Stimulated activated CD4-positive, alpha-beta T cell treated with anti-CD3 and anti-CD28 coated beads, TNF-alpha, amount 100 ng/mL, for 1 hour (primary cell): ENCODE measurements at places on chromosomes 11 and 22.

GRCh38 chr22:42856865-42857704, at the start of gene ARFGAP3:
Gene ARFGAP3, minus strand, starts transcription at chr22:42857273. Its CDS starts 91 bp downstream, at chr22:42857182.
- peak; percentile 97 for DNase-seq

- DNase-seq, result no peak
Observed at GRCh38 chr11:118374729-118375128, 15.3 kb downstream of the UBE4A start.

- no peak for DNase-seq
Observed at GRCh38 chr11:110955776-110956175, 243.5 kb upstream of the ARHGAP20 start.

DNA sequence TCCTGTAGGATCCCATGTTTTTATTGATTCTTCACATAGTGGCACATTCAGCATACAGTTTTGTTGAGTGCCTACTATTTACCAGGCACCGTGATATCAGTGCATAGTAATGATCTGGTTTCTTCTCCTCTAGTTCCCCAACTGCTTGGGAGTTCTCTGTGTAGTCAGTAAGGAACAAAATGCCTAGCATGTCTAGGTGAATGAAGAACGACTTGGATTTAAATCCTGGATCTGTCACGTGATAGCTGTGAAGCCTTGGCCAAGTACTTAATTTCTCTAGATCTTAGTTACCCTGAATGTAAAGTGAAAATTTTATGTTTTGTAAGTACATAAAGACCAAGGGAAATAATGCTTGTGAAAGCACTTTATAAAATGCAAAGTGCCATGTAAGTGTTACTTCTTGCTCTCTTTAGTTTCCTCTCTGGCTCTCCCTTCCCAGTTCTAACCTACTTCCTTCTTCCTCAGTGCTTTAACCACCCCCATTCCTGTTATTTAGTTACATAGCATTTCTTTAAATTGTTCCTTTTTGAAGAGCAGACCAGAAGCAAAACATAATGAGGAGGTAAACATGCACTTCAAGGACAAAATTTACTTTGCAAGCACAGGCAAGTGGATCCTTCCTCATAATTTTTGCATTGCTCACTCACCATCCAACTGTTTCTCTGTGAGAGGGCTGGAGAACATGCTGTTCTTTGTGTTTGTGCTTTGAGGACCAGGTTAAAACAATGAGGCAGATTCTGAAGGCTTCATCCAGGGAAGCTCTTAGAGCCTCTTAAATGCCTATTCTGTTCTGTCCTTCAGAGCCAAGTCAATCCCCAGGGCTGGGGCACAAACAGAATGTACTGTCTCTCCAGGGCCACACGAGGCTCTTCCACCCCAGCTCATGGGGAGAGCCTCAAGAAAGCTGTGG, 353.9 kb upstream of the TENM4 start:
- no peak for DNase-seq

DNA sequence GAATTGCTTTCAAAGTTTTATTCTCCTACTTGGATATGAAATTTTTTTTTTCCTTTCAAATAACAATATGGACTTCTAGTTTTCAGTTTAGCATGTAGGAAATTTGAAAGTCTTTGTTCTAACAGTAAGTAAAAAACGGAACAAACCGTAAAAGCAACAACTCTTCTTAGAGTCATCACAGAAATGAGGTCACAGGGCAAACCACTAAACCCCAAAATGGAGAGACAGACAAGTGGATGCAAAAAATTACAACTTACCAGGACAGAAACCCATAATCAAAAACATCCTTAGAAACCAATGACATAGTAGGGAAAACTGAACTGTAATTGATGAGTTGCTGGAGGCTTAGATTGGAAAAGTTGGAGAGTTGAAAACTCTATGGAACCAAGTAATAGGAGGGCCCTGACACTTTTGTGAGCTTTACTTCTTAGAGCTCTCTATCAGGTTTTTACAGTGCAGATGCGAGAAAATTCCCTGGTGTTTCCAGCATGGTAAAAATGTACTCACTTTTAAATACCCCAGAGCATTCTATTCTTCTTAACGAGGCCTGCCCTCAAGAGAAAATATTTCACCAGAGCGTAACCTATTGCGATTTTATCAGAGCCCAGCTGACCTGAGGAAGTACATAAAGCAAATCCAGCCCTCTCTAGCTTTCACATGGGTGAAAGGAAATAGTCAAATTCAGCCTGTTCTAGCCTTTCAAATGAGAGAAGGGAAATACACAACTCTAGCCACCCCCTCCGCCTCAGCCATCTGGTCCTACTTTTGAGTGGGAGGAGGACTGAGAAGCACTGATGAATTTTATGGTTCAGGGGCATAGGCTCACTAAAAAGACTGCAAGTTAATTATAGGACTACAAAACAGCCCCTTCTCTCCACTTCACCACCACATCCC, 39.1 kb downstream of the CASP12 start:
- DNase-seq, result no peak

- DNase-seq, result no peak
Observed at GRCh38 chr22:36298601-36299000, 45.7 kb downstream of the APOL1 start.

GRCh38 chr11:129191649-129192048, 476 bp downstream of the ARHGAP32 start:
- DNase-seq, result no peak

- no peak for DNase-seq
Observed at GRCh38 chr22:47474464-47474863, 712.0 kb downstream of the TBC1D22A start.

DNA sequence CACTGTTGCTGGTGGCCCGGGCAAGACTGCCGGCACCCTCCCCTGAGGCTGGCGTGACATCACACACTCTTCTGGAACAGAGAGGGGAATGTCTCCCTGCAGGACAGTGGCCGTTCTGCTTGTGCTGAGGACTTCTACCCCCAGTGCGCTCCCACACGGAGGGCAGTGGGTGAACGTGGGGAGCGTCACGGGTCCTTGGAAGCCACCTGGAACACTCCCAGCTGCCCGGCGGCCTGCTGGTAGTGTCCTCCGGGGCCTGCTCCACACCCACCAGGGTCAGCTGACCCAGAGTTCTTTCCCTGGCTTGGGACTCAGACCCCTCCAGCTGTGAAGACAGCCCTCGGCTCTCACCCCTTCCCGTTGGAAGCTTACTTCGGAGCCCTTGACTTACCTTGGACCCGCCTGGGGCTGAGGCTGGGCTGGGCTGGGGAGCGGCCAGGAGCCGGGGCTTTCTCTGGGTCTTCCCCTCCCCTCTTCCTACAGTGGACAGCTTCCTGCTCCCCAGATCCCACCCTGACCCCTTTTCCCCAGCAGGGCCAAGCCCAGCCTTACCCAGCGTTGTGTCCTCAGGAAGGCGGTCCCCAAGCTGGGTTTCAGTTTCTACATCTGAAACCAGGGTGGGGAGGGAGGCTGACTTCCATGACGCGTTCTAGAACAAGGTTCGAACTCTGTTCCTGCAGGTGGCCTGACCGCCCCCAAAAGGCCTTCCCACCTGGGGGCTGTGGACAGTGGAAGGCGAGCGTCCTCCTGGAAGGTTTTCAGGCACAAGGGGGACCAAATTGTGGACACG, 14.8 kb upstream of the GAL start:
- DNase-seq, result no peak

GRCh38 chr11:29527391-29527936, 489.4 kb downstream of the KCNA4 start:
- no peak for DNase-seq

DNA sequence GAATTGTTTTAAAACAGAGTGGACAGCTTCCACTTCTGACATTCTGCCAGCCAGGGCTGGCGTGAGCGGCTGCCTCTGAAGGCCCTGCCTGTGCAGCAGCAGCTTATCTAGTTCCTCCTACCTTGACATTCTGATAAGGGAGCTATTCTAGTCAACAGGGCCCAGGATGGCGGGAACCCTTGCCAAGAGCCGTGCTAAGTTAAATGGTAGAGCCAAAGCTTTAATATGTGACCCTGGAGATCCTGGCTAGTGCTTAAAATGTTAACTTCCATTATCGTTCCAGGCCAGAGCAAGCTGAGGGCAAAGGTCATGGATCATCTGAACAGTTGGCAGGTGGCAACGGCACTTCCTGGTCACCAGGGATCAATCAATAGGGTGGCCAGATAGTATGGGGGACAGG, 3.5 kb downstream of the KCNJ5 start:
- DNase-seq, result no peak

GRCh38 chr22:46560696-46561295, 23.4 kb upstream of the CELSR1 start:
- no peak for DNase-seq

GRCh38 chr22:44274918-44275630, 37.7 kb downstream of the SHISAL1 start:
- DNase-seq, result no peak

- DNase-seq, result no peak
Observed at GRCh38 chr11:120666121-120666639, 154.6 kb downstream of the GRIK4 start.

GRCh38 chr11:62600367-62601121, 1.1 kb downstream of the MTA2 start:
- DNase-seq, result no peak
